ENCODE measurements at places on chromosomes 11 and 22. TPM values are rescaled to one million over a fixed set of nuclear protein-coding genes. Genes with fewer than 3 reads are reported as not detected.

TREH gene
- 0.48 TPM for polyA plus RNA-seq

P2RX6 gene
- 0.47 TPM for polyA plus RNA-seq

C1QTNF4 gene
- 22.2 TPM for polyA plus RNA-seq

SCGB1D2 gene
- polyA plus RNA-seq: not detected

RAB39A gene
- polyA plus RNA-seq: 0.90 TPM

DEPDC7 gene
- 1.6 TPM for polyA plus RNA-seq

TEX12 gene
- polyA plus RNA-seq: 0.62 TPM

DDI1 gene
- not detected for polyA plus RNA-seq

OR4D9 gene
- not detected for polyA plus RNA-seq

CADM1 gene
- 6.6 TPM for polyA plus RNA-seq

KRTAP5-9 gene
- not detected for polyA plus RNA-seq

- no peak for DNase-seq
Observed at GRCh38 chr11:17798716-17799115, 64.1 kb downstream of the KCNC1 start.

DNA sequence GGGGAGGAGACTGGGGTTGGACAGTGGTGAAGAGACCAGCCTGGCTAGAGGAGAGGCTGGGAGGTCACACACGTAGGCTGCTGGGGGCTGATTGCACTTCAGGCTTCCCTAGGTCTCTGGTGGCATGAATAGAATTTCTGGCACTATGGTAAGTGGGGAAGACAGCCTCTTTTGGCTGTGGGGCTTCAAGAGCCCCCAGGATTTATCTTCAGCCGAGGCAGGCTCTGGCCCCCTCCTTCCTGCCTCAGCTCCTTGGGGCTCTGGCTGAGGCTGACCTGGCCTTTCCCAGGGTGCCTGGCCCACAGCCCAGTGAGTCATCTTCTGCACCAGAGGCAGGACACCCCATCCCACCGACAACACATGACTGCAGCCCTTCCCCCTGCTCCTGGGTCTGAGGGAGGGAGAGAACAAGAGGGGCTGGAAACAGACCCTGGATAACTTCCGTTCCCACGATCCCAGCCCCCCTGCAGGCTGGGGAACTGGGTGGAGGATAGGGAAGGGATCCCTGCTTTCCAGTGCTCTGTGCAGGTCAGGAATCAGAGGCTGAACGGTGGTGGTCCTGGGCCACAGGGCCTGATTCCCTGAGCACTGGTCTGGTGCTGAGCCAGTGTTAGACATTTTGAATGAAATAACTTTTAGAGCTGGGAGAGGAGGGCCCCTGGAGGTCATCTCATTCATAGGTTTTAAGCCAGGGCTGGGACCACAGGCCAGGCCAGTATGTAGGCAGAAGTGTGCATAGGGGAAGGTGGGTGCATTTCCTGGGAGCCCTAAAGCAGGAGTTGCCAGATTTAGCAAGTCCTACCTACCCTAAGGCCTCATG, 26.5 kb downstream of the ARHGEF17 start:
- peak; percentile 96 for DNase-seq

DNA sequence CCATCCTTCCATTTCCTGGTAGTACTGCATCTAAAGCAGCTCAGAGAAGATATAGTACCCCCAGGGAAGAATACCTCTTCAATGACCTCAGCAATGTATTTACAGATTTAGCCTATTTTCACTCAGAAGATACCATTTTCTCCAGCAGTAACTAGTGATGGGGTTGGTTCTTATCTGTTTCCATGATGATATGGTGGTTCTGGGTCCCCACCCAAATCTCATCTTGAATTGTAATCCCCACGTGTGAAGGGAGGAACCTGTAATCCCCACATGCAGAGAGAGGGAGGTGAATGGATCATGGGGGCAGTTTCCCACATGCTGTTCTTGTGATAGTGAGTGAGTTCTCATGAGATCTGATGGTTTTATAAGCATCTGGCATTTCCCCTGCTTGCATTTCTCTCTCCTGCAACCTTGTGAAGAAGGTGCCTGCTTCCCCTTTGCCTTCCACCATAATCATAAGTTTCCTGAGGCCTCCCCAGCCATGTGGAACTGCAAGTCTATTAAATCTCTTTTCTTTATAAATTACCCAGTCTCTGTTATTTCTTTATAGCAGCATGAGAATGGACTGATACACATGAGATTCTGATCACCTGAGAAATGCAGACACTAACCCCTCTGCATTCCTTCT, 139.2 kb downstream of the CCDC81 start:
- no peak for DNase-seq

DNA sequence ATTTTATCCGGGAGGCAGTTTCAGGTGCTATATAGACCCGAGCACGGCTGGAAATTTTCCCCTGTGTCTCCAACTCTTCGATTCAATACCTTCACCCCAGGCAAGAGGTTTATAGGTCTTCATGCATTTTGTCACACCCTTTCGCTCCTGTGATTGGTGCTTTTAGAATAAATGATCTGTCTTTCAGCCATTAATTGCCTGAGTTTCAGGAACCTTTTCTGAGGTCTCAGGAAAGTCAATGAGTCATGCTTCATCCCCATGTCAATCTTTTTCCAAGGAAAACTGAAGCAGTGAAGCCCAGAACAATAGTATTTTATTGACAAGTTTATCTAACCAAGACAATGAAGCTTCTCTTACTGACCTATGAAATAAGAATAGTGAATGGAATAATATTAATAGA, 29.9 kb downstream of the FAM181B start:
- DNase-seq: no peak

DNA sequence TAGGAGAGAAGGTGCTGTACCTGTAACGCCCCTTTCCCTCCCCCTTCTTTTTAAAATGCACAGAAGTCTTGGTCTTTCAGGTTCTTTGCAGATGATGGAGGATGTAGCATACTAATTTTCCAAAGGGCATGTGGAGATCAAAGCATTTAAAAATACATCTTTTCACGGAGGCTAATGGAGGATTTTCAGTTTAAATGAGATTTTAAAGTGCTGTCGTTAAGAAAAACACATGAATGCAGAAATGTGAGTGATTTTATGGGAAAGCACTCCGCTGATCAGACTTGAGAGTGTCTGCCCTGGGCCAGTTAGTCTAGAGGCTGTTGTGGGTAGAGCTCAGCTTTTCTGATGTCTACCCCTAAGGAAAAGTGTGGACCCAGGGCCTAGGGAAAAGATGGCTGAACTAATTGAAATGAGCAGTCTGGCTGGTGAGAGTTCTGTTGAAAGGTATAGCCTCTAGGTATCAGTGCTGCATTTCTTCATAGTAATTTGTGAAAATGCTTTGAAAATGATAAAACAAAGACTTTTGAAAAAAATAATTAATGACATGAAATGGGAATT, 2.5 kb downstream of the AMOTL1 start:
- no peak for DNase-seq

DNA sequence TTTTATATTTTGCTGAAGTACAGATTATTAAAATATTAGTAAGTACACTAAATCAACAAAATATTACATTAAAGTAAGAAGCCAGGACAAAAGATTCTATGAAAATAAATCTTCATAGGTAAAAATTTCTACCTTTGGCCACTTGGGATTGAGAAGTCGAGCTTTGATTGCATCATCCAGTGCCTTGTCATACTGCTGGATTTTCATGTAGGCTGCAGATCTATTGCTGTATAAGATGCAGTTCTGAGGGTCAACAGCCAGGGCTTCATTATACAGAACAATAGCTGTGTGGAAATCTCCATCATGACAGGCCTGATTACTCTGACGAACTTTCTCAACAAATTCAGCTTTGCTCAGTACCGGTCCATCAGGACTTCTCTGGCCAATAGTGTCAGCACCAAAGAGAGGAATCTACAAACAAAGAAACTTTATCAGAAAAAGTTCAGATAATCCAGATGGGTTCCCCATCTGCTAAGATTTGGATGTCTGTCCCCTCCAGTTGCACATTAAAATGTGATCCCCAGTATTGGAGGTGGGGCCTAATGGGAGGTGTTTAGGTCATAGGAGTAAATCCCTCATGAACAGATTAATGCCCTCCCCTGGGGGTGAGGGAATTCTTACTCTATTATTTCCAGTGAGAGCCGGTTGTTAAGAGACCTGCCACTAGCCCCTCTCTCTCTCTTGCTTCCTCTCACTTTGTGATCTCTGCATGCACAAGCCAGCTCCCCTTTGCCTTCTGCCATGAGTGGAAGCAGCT, 50.0 kb downstream of the TTC28 start:
- DNase-seq: no peak

DNA sequence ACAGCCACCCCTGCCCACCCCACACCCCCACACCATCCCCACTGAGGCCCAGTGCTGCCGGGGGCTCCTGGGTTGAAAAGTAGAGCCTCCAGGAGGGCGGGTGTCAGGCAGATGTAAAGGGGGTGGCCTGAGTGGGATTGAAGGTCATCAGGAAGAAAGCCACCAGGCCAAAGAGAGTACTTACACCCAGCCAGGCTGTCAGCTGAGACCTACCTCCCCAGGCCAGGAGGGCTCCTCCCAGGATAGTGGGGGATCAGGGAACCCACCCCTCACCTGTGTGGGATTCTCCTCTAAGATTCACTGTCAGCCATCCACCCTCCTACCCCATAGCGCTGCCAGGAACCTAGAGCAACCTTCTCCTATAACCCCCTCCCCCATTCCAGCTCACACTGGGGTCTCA, 17.2 kb upstream of the FCHSD2 start:
- no peak for DNase-seq

DNA sequence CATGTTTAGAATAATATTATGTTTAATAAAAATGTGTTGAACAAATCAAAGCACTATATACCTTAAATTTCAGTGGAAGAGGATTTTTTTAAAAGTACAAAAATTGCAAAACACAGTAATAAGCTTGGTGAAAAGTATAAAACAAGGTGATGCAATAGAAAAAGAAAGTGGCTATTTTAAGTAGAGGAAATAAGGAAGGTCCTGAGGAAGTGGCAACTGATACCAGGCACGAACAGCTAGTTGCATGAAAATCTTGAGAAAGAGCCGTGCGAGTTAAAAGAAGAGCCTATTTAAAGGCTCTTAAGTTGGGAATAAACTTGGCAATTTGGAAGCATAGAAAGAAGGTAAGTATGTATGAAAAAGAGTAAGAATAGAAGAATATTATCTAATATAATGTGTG, 1679.3 kb downstream of the LRRC4C start:
- no peak for DNase-seq

GRCh38 chr22:36356708-36357624, 30.8 kb downstream of the MYH9 start:
- no peak for DNase-seq

- DNase-seq: no peak
Observed at GRCh38 chr11:39910087-39910486, 1549.4 kb downstream of the LRRC4C start.

DNA sequence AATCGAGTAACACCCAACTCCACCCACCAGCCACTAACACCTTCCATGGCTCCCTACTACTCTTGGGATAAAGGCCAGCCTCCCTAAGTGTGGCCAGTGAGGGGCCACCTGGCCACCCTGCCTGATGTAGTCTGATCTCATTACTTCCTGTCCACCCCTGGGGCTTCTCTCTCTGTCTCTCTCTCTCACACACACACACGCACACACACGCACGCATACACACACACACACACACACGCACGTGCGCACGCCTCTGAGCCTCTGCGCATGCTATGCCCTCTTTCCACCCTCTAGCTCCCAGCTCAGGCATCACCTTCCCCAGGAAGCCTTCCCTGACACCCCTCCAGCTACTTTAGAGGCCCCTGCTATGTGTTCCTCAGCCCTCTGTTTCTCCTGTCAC, 3.9 kb downstream of the MFNG start:
- DNase-seq: no peak

DNA sequence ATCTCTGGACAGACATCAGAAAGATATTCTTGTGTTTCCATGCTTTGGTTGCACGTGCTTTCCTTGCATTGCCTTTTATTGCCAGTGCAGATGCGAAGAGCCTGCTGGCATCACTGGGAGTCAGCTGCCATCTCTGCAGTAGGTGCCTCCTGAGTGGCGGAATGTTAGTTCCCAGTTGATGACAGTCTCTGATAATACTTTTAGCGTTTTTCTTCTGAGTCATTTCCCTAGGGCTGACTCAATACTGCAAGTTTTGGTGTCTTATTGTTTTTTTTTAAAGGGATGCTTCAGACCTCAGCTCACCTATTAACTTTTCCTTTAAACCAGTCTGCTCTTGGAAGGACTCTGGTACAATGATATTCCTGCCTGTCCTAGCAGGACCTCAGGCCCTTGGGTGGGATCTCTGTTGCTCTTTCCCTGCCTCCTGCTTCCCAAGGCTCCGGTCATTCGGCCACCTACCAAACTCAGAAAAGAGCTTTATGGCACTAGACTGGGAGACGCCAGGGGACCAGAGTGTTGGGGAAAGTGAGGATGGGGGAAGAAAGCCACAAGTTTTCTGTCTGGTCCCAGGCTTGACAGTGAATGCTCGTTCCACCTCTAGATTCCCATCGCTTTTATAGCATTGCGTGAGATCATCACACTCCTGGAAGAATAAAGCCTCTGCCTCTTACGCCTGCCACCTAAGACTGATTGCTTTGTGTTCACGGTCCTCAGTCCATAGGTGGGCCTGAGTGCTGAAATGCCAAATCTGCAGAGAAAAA, 308.7 kb downstream of the DDX10 start:
- DNase-seq: no peak

DNA sequence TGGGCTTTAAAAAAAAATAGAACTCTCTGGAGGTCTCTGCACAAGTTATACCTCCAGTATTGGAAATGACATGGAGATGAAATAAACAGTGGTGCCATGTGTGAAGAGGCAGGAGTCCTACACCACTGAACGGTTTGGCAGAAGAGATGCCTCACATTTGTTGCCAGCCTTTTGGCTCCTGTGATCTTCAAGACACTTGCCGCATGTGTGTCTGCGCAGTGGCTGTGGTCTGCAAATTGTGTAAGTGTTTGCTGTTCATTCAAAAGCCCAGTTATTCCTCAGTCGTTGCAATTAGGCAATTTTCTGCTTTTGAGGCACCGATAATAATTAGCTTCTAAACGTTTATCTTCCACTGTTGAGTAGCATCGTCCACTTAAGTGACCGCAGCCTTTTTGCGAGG, 319.1 kb downstream of the BRD1 start:
- no peak for DNase-seq

DNA sequence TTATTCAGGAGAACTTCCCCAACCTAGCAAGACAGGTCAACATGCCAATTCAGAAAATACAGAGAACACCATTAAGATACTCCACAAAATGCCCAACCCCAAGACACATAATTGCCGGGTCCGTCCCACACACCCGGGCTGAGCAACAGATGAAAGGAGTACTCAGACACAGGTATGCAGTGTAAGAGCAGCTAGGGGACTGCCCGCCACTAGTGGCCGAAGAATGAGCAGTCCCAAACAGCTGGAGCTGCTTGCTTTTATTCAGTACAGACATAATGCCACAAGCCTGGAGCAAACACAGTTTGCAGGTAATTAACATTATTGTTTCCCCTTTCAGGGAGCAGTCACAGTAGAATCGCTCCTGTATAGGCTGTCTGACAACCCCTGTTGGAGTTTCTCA, 364.6 kb downstream of the LUZP2 start:
- no peak for DNase-seq

- DNase-seq: no peak
Observed at GRCh38 chr11:102573851-102574250, 43.3 kb upstream of the MMP7 start.

GRCh38 chr11:71212871-71213559, 39.4 kb downstream of the SHANK2 start:
- no peak for DNase-seq
